ENCODE measurements at places on chromosomes 2 and 18.

DNA sequence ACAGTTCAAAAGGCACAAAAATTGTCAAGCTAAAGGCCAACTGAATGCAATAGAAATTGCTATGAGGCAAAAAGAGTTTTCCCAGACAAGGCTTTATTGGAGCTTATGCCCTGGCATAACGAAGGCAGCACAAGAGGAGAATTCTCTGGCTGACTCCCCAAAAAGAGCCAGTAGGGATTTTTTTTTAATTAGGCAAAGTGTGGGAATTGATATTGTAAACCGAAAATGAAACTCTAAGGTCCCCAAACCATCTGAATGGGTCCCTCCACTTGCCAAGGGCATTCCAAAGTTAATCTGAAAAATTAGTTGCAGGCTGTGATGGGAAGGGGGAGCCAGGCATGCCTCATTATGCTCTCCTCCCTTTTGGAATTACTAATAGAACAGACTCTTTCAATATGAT, 118.9 kb downstream of the SPOPL start:
- no peak for DNase-seq

DNA sequence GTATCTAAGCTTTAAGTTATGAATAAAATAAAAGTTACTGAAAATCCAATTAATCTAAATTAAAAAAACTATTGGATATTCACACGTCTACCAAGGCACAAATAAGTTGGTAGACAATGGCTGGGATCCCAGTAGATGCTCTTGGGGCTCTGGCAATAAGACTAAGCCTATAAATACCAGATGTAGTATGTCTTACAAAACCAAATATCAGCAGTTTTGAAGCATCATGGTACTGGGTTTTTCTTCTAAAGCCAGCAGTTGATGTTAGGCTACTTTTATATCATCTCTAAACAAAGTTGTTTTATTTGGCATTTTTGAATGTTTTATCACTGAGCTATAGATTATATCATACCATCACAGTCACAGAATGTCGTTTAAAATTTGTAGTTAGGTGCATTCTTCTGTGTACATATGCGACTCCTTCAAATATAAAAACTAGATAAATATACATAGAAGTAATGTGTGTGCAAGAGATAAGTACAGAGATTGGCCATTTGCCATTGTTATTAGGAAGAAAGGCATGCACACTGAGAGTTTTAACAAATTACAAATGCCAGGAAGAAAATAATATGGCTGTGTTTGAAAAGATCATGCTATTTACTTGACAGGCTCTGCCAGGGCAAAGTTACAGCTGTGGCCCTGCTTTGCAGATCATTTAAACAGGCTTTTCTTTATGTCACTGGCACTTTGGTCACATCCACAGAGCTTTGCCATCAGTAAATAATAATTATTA, 21.6 kb upstream of the TMEM17 start:
- no peak for DNase-seq

DNA sequence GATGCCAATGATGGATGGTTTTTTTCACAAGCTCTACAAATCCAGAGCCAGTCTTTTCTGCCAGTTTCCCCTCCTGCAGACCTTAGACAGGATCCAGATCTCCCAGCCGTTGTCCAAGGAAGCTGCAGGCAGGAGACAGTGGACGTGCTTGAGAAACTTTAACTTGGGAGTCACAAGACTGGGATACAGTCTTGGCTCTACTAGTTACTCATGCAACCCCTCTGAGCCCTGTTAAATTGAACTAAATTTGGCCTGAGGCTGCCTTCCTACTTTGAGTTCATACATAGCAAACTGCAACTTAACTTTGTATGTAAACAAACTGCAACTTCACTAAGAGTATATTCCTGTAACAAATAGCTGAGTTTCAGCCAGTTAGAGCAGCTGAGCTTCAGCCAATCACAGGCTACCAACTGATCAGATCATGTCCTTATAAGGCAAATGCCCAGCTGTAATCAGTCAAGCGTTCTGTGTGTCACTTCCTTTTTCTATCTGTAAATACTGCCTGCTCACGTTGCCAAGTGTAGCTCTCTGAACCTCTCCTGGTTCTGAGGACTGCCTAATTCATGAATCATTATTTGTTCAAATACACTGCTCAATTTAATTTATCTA, 140.9 kb downstream of the CAPN13 start:
- DNase-seq = no peak

DNA sequence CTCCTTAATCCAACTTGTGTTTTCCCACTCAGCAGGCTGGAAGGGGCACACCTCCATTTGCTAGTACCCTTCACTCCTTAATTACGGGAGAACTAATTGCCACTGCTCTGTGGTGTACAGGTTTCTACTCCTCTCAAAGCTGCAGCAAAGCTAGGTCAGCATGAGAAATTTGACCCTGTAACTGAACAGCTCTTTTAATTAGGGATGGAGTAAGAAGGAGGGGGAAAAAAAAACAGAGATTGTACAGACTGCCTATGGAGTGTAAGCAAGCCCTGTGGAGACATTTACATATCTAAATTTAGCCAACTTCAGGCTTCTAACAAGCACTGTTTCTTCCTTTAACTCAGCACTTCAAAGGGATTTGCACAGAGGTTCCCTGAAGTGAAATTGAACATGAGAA, 629.7 kb upstream of the SETBP1 start:
- no peak for DNase-seq

- DNase-seq = no peak
These were observed 84.8 kb upstream of the RASGRP3 start for GRCh38 chr2:33391529-33392255.

DNA sequence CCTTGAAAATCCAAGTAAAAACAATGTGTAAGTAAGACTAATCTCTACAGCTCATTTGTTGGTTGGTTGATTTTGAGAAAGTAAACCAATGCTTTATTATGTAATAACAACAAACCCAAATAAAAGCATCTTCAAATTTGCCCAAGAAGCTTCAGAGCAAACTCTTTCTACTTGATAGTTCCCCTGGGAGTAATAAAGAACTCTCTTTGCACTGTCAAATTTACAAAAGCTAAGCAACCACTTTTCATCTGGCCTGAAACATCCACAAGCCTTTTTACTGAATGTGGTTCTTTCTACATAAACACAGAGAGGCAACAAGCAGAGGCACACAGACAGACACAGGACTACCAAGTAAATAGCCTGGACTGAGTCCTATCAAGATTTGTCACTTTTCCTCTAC, 28.8 kb upstream of the CACNB4 start:
- no peak for DNase-seq

GRCh38 chr2:10372862-10373240, 70.1 kb downstream of the HPCAL1 start:
- DNase-seq = no peak

GRCh38 chr2:57720728-57721627, 325.6 kb upstream of the VRK2 start:
- peak; percentile 9 for DNase-seq

DNA sequence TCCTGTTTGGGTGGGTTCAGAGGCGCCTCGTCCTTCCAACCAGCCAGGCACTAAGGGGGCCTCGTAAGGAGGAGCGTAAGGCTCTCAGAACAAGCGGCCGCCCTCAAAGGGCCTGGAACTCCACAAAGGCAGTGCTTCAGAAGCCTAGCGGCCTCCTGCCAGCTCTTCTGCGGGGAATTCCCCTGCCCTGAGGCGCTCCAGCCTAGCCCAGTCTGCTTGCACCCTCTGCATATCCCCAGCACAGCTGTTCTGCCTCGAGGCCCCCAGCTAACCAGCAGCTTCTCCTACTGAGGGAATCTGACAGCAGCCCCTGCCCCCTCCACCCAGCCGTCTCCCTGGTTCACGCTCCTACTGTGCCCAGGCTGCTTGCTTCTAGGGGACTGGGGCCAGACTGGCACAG, 265.9 kb downstream of the TFCP2L1 start:
- DNase-seq = no peak

- DNase-seq = no peak
These were observed 14.7 kb downstream of the NEDD4L start for GRCh38 chr18:58058720-58059119.

DNA sequence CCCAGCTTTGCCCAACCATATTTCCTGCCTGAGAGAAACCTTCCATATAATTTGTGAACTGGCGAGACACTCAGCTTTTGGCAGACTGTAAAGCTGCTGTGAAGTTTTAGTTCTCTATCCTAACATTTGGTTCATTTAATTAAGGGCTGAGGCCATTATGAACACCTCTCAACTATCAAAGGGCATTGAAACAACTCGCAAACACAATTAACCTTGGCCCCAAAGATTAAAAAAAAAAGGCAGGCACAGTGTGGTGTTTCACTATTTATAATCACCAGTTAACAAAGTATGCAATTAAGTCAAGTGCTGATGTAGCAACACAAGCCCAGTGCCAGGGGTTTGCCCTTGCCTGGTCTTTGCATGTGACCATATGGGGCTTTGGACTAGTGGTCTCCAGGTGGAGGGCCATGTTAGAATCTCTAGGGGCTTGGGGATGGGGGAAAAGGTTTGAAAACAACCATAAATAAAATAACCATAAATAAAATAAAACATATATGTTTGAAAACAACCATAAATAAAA, 297.6 kb upstream of the SKOR2 start:
- no peak for DNase-seq

DNA sequence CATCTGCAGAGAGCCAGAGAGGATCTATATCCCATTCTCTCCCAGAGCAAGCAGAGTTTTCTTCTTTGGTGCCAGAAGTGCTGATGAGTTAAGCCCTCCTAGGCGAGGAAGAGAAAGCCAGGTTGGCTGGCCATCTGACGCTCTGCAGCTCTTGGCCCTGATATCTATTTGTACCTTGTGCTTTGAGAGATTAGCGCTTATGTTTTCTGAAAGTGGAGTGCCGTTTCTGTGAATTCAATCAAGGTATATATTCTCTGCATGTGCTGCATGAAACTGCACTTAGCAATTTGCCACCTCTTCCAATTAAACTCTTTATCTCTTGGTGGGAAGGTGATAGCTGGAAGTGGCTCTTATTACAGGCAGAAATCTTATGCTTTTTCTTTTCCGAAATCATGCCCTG, 177.5 kb downstream of the LPIN1 start:
- DNase-seq = no peak

GRCh38 chr2:174063492-174064092, 98.4 kb upstream of the SP3 start:
- no peak for DNase-seq

DNA sequence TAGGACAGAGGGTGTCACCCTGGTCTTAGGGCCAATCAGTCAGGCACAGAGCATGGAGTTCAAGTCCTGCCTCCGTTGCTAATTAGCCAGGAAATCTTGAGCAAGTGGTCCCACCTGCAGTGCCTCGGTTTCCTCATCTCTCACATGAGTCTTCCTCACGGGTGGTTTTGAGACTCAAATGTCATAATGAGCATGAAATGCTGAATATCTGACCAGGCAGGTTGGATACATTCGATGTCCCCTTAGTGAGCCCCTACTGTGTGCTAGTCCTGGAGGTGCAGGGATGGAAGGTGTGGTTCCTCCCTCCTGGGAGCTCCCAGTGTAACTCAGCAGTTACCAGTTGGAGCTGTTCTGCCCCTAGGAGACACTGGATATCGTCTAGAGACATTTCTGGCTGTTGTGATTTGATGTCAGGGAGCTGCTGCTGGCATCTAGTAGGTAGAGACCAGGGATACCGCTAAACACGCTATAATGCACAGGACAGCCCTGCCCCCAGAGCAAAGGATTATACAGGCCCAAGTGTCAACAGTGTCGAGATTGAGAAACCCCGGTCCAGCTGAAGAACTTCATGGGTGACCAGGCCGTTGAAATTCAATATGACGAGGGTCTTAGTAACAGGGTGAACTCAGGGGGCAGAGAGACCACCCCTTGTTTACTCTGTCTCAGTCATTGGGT, 118.5 kb upstream of the TWIST2 start:
- DNase-seq = no peak

GRCh38 chr2:39508198-39508597, 71.1 kb upstream of the MAP4K3 start:
- DNase-seq = no peak

DNA sequence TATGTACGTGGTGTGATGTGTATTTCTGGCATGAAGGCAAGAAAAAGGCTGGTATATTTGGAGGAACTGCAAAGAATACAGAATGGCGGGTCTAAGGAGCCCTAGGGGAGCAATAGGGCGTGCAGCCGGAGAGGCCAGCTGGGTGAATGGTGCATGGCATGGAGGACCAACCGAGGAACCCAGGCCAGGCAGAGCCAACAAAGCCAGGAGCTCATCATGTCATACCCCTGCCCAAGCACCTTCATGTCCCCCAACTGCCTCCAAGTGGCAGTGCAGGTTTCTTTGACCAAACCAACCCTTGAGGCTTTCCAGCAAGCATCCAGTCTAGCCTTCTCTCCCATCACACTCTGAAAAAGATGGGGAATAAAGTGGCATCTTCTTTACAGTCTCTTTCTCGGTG, 8.9 kb upstream of the KCNK3 start:
- no peak for DNase-seq

- DNase-seq = peak; percentile 44
These were observed 53.2 kb upstream of the CUL3 start for GRCh38 chr2:224638301-224638823.

DNA sequence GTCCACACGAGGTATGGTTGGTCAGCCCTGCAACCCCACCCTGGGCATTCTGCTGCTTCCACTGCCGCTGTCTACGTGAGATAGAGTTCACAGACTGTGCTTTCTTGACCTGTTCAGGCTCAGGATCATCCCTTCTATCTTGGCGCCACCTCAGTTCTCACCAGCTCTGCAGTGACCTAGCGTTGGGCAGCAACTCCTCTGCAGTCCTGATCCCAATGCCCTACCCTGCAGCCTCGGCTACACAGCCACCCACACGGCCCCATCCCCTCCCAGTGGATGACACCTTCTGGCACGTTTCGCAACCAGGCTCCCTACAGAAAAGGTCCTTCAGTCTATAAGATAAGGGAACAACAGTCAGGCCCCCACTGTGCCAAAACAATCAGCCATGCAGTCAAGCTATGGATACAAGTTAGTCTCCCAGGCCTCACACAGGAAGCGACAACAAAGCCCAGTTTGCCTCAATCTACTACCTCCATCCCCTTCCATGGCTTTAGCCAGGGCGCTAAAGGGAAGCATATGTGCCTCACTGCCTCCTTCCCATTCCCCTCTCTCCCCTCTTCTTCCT, 317.9 kb upstream of the PKDCC start:
- DNase-seq = no peak

- no peak for DNase-seq
These were observed 229.6 kb downstream of the GBX2 start for GRCh38 chr2:235938611-235939010.

DNA sequence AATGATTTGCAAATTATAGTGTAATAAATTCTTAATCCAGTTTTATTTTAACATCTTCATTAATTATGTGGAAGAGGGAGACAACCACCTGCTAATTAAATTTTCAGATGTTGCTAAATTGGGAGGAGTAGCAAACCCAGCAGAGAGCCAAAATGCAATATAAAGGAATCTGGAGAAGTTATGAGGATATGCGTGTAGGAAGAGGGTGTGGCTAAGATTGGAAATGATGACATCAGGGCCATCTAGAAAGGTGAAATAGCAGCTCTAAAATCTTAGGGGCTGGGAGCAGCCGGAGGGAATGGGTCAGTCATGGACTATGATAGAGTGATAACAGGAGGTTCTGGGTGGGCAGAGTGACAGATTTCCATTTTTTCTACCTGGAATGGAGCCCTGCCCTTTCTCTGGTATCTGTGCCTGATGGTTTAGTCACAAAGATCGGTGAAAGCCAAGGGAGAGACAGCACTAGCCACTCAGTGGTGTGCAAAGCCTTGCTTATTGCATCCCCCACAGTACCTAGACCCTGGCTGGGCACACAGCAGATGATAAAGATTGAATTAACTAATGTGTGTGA, 379.2 kb upstream of the CELF4 start:
- DNase-seq = no peak

Data from T-helper 2 cell treated with Interferon-gamma antibody and Interleukin-4, amounts not matched to agents 5 μg/mL and 100 μg/mL, for 36 hours (primary cell).